Erythroblast (primary cell): ENCODE measurements at places on chromosomes 12 and 14.

DNA sequence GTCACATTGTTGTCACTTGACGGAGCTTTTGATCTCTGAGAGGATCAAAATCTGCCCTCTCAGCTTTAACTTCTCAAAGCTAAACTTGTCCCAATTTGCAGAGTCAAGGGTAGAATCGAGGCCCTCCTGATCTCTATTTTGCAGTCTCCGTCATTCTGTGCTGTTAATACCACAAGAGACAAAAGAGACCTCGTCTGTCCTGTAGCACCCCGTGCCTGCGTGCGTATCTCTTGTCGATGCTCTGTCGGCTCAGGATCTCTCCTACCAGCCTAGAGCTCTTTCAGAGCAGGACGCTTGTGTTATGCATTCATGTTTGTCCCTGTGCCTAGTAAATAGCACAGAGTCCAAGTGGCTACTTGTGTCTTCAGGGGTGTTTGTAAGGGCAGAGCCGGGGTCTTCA, 5.1 kb downstream of the EVL start:
- DNase-seq = no peak

DNA sequence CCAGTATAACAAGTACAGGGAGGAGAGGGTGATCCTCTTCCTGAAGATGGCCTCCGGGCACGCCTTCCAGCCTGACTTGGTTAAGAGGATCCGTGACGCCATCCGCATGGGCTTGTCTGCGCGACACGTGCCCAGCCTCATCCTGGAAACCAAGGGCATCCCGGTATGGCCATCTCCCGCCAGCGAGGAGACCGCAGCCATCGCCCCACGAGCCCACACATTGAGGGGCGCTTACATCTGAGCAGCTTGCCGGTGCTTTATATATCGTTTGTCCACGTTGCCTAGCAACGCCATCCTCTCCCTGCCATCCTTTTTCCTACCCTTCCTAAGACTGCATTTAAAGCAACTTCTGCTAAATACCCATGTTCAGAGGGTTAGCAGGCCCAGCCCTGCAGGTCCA, 71.5 kb downstream of the AACS start:
- no peak for DNase-seq

GRCh38 chr12:29241821-29242591, 92.9 kb downstream of the FAR2 start:
- DNase-seq = peak; percentile 6

- DNase-seq = peak; percentile 30
These were observed 69.3 kb downstream of the ZFC3H1 start for GRCh38 chr12:71594214-71594948.

GRCh38 chr14:20801726-20802125, 918 bp downstream of the RNASE1 start:
- no peak for DNase-seq

DNA sequence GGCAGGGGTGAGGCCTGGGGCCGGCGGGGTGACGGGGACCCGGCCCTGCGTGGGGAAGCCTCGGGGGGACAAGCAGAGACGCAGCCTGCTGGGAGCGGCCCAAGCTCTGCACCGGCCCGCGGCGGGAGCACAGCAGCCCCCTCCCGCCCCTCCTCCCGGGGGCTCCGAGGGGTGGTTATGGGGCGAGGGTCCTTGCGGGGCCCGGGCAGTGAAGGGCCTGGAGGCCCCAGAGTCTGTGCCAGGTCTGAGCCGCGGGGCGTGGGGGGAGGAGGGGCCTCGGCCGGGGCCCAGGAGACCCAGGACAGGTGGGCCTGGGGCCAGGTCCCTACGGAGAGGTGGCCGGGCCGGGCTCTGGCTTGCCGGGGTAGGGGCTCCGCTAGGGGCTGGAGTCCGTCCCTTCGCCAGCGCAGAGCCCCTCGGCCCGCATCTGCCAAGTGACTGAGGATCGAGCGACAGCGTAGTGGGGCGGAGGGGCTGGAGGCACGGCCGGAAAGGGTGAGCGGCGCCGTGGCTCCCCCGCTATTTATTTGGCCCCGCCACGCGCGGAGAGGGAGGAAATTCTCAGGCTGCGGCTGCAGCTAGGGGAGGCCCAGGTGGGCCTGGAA, 495 bp downstream of the TMEM121 start:
- no peak for DNase-seq

DNA sequence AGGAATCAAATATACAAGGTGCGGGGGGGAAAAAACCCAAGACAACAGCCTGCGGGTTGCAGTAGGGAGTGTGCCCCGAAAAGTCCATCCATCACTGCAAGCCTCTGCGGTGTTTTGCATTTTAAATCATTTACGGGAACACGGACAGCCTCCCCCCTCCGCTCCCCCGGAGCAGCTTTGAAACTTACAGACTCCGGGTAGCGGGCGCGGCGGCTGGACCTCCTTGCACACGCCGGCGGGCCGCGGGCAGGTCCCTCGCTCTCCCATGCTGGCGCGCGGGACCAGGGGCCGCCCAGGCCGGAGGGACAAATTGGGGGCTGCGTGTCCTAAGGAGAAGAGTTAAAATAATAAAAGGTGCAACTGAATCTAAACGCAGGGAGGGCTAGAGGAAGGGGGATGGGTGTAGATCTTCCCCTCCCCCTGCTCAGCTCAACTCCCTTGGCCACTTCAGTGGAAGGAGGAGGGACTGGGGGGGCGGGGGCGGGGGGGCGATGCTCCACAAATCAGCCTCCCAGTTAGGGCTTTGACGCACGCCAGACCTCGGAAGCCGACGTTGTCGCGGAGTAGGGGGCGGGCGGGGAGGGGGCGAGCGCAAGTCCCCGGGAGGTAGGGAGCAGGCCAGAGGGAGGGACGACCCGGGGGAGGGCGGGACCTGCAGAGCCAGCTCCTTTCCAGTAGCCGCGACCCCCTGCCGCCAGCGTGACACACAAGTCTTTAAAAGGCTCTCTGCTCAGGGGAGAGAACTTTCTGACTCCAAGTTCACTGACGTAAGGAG, at the start of gene KCNJ8:
KCNJ8 (minus strand) TSS at position 349 of the 775 bp plus-strand sequence. CDS start 1,090 bp downstream, outside the sequence.
- no peak for DNase-seq

- no peak for DNase-seq
These were observed 73.4 kb downstream of the ZNF664 start for GRCh38 chr12:124046456-124046740.

DNA sequence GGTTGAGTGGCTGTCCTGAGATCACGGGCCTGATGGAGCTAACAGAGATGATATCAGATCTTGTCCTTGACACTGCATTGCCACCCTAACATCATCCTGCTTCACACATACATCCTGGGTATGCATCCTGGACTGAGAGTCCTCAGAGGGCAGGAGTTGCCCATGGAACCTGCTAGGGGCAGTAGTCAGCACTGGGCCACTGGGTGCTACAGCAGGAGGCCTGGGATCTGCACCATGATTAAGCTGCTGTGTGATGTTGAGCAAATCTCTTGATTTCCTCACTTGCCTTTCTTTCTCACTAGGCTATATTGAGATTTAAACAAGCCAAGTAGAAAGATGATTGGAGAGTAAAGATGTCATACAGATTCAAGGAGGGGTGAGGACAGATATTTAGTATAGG, 22.1 kb upstream of the EIF4B start:
- no peak for DNase-seq

DNA sequence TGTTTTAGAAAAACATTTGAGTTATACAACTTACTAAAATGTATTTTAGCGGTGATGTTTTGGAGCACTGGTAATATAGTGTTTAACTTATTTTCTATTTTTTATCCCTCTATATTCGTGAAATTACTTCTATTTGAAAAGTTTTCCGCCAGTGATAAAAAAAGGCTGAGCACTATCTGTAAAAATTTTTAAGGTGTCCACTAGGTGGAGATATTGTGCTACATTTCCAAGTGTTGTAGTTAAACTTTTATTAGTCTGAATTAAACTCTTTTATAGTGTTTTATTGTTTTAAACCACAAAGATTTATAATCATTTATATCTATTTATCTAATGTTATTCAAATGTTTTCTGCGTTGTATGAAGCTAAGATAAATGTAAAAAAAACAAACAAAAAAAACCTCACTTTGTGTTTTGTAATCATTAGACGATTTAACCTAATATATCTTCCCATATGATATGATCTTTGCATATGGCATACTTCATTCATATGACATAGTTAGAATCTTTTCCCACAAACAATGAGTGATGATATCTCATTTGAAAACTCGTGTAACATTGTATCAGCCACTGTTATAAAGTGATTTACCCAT, 11.8 kb downstream of the ALG10B start:
- peak; percentile 38 for DNase-seq

- DNase-seq = no peak
These were observed 167.5 kb downstream of the MDGA2 start for GRCh38 chr14:47507861-47508260.

- DNase-seq = no peak
These were observed 33.7 kb upstream of the DLK1 start for GRCh38 chr14:100692859-100693558.

GRCh38 chr14:68842298-68842697, 49.4 kb upstream of the ZFP36L1 start:
- DNase-seq = no peak

DNA sequence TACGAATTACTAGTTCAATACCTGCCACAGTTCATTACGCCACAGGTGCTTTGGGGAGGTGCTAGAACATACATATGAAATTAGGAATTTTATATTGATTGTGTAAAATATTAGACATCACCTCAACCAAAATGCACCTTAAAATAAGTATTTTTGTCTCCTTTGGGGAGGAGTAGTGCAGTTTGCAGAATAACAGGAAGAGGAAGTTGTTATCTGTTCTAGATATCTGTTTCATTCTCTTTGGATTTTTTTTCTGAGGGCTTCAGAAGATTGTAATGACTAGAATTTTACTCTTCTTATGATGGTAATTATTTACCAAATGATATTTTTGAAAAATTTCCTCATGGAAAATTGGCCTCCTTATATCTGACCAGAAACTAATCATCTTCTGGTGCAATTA, 9.9 kb upstream of the GYS2 start:
- DNase-seq = no peak

- DNase-seq = peak; percentile 80
These were observed 64.8 kb downstream of the WSCD2 start for GRCh38 chr12:108193917-108194316.

DNA sequence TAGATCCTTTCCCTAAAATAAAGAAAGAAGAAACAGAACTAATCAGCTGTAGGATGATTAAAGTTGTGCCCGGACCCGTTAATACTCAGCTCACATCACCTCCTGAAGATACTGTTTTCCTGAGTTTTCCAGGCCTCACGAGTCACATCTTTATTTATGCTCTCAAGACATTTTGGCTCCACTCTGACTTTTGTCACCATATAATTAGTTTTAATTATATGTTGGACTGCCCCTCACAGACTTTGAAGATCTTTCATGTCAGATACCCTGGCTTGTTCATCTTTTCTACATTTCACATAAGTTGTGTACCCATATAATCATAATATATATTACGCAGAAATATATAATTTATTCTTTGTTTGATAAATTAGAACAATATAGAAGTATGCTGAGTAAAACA, 87.4 kb downstream of the HCAR2 start:
- no peak for DNase-seq

- DNase-seq = no peak
These were observed 4.3 kb downstream of the NUAK1 start for GRCh38 chr12:106134294-106134949.

DNA sequence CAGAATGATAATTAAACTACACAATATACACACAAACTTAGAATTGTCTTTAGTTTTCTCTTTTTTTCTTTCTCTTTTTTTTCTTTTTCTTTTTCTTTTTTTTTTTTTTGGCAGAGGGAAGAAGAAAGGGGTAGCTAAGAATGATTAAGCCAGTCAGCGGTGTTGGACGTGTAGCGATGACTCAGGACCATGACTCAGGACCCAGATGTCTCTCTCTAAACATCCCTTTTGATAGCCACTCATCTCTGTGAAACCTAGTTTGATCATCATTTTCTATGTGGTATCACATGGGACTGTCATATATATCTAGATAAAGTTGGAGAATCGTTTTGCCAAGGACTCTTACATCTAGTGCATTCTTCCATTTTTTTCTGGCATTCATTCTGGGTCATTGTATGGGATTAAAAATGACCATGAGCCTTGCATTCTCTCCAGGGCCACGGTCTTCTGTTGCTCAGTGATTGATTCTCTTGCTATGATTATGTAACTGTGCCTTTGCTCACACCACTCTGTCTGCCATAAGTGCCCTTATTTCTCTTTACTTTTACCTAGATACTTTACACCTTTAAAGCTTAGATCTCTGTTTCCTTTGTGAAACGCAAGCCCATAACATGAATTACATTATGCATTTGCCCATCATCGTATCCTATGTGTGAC, 26.6 kb upstream of the NRXN3 start:
- peak; percentile 57 for DNase-seq

DNA sequence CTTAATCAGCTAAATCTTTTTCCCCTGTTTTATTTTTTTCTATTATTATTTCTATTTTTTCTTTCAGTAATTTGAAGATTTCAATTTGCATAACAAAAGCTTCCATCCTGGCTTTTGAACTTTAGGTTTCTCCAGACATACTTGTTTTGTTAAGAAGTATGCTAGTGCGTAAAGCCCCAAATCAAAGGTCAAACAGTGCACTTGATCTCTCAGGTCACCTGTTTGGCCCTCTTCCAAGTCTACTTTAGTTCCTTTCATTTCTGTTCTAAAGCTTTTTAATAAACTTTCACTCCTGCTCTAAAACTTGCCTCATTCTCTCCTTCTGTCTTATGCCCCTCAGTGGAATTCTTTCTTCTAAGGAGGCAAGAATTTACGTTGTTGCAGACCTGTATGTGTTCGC, 54.6 kb upstream of the ATXN7L3B start:
- no peak for DNase-seq

DNA sequence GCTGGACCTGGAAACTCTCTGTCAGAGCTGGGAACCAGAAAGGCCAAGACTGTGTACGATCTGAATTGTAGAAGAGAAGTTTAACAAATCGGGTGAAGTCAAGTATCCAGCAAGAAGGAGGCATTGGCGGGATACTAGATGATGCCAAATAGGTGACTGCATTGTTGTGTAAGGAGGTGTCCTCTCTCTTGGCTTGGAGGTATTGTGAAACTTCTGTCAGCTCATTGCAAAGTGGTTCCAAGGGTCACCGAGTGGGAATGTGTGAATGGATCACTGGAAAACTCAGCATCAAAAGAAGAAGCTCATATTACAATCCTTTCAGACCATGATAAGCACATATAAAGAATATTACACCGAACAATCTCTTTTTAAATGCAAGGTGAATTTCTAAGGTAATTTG, 11.7 kb downstream of the NAV3 start:
- no peak for DNase-seq

- DNase-seq = peak; percentile 63
These were observed 213.6 kb downstream of the ERC1 start for GRCh38 chr12:1204581-1205121.

DNA sequence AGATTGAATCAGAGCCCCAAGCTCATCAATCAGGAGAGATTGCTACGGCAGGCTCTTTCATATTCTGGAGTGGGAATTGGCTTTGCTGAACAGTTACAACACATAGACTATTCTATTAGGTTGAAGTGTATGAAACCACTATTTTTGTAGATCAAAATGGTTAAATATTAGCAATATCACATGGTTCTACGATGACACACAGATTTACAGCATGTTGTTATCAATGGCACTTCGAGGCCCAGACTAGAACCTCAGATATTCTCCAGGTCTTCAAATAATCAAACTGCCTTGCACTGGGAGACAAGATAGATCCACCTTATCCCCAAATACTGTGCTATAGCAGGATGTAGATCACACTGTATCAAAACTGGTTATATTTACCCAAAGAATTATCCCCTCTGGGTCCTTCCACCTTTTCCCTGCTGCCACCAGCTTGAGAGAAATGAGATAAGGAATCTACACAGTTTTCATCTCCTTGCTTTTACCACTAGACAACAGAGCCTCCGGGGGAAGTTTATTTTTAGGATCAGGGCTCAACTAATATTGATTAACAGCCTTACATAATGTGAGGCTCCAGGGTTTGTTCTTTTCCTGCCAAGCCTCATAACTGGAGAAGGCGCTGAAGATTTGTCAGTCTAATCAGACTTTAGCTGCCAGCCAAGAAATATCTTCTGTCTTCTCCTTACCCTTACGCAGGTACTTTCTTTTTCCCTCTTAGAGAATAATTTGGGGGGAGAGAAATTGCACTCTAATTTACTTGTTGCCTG, 507.1 kb downstream of the DIO2 start:
- DNase-seq = no peak
